ENCODE measurements at places on chromosomes 1 and 21. TPM values are rescaled to one million over a fixed set of nuclear protein-coding genes. Genes with fewer than 3 reads are reported as not detected.

Gene HHAT
- total RNA-seq: 5.3 TPM

Gene GPR52
- not detected for total RNA-seq

Gene TMEM269
- not detected for total RNA-seq

Gene CD244
- total RNA-seq: 0.65 TPM

Gene CCT8
- total RNA-seq: 152 TPM
